CD4-positive, alpha-beta T cell treated with Interleukin-17A for 1 hour (primary cell): ENCODE measurements at places on chromosomes 2 and 18.
A peak's percentile ranks its signal among the peaks of the same experiment; 100 is the strongest.

DNA sequence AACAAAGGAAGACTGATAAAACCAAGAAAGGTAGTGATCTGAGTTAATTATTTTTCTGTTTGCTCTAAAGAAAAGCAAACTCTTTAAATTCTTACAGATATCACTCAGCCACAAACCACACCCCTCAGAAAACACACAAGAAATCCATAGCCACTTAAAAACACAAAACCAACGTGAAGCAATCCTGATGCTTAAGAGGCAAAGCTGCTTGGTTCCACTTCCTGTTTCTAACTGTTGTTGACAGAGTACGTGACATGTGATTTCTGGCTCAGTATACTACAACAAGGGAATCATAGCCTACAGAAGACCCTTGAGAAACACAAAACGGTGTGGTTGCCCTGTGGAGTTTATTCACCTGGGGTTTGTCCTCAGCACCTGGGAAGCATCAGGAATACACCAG lies 240.9 kb upstream of the APCDD1 start:
- DNase-seq, result peak; percentile 4

- no peak for DNase-seq
Observed at GRCh38 chr2:102735416-102736109, 26.3 kb upstream of the TMEM182 start.

DNA sequence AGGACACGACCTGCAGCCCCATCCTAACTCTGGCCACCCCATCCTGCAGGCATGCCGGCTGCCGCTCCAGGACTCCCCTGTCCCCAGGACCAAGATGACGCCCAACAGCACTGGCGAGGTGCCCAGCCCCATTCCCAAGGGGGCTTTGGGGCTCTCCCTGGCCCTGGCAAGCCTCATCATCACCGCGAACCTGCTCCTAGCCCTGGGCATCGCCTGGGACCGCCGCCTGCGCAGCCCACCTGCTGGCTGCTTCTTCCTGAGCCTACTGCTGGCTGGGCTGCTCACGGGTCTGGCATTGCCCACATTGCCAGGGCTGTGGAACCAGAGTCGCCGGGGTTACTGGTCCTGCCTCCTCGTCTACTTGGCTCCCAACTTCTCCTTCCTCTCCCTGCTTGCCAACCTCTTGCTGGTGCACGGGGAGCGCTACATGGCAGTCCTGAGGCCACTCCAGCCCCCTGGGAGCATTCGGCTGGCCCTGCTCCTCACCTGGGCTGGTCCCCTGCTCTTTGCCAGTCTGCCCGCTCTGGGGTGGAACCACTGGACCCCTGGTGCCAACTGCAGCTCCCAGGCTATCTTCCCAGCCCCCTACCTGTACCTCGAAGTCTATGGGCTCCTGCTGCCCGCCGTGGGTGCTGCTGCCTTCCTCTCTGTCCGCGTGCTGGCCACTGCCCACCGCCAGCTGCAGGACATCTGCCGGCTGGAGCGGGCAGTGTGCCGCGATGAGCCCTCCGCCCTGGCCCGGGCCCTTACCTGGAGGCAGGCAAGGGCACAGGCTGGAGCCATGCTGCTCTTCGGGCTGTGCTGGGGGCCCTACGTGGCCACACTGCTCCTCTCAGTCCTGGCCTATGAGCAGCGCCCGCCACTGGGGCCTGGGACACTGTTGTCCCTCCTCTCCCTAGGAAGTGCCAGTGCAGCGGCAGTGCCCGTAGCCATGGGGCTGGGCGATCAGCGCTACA lies 2.1 kb downstream of the GPBAR1 start:
- DNase-seq, result no peak

- DNase-seq, result no peak
Observed at GRCh38 chr2:46117379-46117778, 179.8 kb upstream of the EPAS1 start.

- DNase-seq, result no peak
Observed at GRCh38 chr2:47301731-47302130, 101.2 kb upstream of the MSH2 start.

DNA sequence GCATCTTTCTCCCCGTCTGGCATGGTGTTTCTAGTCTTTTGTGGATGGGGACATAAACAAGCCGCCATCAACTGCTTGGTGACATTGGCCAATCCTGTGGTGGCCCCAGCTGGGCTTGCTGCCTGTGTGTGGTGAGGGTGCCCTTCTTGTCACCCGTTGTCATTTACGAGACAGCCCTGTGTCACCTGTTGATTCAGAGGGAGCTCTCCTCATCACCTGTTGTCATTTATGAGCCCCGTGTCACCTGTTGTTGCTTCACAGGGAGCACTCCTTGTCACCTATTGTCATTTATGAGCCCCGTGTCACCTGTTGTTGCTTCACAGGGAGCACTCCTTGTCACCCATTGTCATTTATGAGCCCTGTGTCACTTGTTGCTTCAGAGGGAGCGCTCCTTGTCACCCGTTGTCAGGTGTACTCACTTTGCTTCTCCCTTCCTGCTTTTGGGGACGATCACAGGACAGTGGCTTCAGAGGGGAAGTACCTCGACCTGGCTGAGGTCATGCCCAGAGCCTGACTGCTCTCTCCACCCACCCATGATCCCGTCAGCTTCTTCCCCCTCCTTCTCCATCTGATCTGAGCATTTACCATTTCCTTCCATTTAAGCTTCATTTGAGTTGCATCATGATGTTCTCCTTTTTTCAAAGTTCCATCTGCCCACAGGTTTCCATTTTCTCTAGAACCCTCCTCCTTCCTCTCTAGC lies 29.1 kb downstream of the HPCAL1 start:
- DNase-seq, result peak; percentile 59

GRCh38 chr2:224024270-224024669 lies 14.8 kb downstream of the SERPINE2 start:
- no peak for DNase-seq

DNA sequence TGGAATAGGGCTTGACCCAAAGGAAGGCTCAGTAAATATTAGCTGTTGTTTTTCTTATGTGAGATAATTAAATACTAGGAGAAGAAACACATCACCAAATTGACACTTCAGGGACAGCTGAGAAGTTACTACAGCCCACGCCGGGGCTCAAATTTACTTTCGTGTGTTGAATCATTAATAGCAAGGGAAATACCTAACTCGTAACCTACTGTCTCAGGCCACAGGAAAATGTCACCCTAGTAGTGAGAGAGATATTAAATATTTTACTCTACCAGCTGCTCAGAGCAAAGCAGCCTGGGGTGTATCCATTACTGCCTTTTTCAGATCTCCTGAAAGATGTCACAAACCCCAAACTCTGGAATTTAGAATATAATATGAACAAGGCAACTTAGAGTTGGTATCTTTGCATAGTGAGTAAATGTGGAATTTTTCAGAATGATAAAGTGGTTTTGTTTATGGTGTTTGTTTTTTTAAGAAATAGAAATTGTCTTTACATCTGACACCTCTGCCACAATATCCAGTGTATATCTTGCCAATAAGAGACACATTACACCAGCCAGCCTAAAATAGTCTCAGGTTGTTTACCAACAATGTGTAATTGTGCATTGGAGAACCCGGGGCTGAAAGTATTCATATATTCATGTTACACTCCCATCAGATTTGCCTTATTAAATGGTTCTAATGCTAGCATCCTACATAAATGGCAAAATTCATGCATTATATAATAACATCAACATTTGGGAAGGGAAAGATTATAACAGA lies 48.4 kb downstream of the ATP8B1 start:
- DNase-seq, result no peak

DNA sequence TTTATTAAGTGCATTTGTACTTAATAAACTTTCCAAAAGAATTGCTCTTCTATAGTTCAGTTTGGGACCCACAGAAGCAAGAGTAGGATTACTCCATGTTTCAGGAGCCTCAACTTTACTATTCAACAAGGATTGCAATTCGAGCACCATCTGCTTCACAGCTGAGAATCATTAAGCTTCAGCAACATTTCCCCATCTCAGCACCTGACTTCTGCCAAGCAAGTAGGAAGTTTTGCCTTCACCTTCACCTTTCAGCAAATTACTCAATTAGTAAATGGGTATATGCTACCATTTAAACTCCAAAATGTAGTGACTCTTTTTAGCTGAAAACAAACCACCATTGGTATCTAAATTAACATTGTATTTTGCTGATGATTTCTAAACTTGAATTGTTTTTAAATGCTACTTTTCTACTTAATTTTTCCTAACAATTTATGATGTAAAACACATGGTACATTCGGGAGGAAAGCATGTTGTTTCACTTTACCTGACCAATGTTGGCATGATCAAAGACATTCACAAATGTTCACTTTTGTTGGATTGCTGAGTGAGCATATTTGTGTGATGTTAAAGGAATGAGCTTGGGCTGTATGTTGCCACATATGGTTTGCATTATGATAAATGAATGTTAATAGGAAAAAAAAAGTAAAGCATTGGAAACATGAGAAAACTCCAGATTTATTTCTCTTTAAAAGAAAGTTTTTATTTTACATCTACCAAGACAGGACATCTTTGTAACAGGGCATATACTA lies 159.2 kb downstream of the GULP1 start:
- DNase-seq, result no peak

- no peak for DNase-seq
Observed at GRCh38 chr2:2688254-2688653, 357.2 kb upstream of the MYT1L start.

GRCh38 chr2:207432453-207432852 lies 97.3 kb upstream of the CREB1 start:
- no peak for DNase-seq

GRCh38 chr2:85804583-85804982 lies 50.8 kb downstream of the ATOH8 start:
- peak; percentile 27 for DNase-seq
